ENCODE measurements at places on chromosomes 4 and X.

- no peak for DNase-seq
Measured at GRCh38 chrX:137052643-137053235, 18.9 kb upstream of the GPR101 start.

- no peak for DNase-seq
Measured at GRCh38 chr4:109953556-109953955, 40.9 kb downstream of the EGF start.

GRCh38 chr4:80814266-80814665 is 216.2 kb upstream of the BMP3 start:
- no peak for DNase-seq

- no peak for DNase-seq
Measured at GRCh38 chr4:26723216-26723615, 137.4 kb upstream of the STIM2 start.

- DNase-seq = no peak
Measured at GRCh38 chr4:40586034-40586433, 43.6 kb downstream of the RBM47 start.

- DNase-seq = peak; percentile 94
Measured at GRCh38 chr4:15779306-15779705, 1.2 kb downstream of the CD38 start.

DNA sequence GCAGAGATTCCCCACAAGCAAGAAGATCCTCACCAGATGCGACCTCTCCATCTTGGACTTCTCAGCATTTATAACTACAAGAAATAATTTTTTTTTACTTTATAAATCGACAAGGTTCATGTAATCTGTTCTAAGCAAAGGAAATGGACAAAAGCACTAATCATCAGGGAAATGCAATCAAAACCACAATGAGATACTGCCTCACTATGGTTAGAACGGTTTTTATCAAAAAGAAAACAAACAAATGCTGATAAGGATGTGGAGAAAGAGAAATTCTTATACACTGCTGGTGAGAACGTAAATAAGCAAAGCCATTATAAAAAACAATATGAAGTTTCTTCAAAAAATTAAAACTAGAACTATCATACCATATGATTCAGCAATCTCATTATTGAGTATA is 1382.6 kb downstream of the ARAP2 start:
- no peak for DNase-seq

Measured in suppressor macrophage treated with lipopolysaccharide for 4 hours (primary cell).